ENCODE measurements at places on chromosomes 16 and 17.

GRCh38 chr17:68704871-68705713 is 103.9 kb upstream of the FAM20A start:
- no peak for DNase-seq

GRCh38 chr17:29628644-29629043 is 5.9 kb upstream of the CORO6 start:
- DNase-seq: no peak

- no peak for DNase-seq
Measured at GRCh38 chr16:3101841-3102470, 2.9 kb upstream of the ZSCAN10 start.

DNA sequence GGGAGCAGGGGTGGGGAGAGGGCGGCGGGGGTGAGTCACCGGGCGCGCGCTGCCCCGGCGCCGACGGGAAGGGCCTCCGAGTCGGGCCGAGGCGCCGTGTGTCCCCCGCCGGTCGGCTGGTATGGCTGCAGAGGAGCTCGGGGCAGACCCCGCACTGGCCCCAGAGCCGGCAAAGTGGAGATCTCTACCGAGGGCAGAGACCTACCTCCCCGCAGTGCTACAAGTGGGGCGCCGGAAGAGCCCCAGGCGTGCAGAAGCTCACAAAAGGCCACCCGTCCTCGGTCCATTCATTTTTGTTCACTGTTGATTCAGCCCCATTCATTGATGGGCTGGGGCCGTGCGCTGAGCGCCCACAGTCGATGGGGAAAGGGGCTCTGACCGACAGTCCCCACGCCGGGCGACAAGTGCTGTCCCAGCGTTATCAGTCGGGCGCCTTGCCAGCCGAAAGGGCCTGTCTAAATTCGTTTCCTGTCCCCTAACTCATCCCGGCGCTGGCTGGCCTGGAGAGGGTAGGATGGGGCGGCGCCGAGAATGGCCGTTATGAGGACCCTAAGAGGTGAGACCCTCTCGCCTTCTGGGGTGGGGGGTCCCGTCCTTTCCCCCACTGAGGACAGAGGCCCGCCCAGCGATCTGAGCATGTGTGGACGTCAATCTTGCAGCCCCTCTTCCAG is 709 bp upstream of the ENO3 start:
- DNase-seq: no peak

GRCh38 chr17:50209472-50210239 is 8.2 kb upstream of the COL1A1 start:
- no peak for DNase-seq

- DNase-seq: no peak
Measured at GRCh38 chr16:65510850-65511249, 389.0 kb upstream of the CDH11 start.

All from keratinocyte (primary cell).